ENCODE measurements at places on chromosomes 6 and 20.

- DNase-seq = no peak
These were observed 1.8 kb downstream of the FOXO3 start for GRCh38 chr6:108562503-108562993.

- no peak for DNase-seq
These were observed 6.2 kb downstream of the CSTL1 start for GRCh38 chr20:23445596-23446217.

GRCh38 chr20:51058017-51058416 lies 35.1 kb upstream of the KCNG1 start:
- no peak for DNase-seq

DNA sequence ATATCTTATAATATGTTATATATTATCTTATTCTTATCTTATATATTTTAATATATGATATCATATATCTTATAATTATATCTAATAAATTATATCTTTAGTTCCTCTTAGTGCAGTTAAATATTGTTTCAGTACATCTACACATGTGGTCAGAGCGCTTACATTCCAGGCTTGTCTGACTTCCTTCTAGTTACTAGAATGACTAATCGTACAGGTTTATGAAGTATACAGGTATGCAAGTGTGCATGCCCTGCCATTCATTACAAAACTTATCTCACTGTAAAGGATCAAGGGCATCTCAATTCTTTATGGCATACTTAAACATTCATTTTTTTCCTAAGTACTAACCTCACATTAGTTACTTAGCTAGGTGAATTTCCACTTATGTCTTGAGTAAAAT lies 1278.0 kb upstream of the MAP3K7 start:
- DNase-seq = no peak

DNA sequence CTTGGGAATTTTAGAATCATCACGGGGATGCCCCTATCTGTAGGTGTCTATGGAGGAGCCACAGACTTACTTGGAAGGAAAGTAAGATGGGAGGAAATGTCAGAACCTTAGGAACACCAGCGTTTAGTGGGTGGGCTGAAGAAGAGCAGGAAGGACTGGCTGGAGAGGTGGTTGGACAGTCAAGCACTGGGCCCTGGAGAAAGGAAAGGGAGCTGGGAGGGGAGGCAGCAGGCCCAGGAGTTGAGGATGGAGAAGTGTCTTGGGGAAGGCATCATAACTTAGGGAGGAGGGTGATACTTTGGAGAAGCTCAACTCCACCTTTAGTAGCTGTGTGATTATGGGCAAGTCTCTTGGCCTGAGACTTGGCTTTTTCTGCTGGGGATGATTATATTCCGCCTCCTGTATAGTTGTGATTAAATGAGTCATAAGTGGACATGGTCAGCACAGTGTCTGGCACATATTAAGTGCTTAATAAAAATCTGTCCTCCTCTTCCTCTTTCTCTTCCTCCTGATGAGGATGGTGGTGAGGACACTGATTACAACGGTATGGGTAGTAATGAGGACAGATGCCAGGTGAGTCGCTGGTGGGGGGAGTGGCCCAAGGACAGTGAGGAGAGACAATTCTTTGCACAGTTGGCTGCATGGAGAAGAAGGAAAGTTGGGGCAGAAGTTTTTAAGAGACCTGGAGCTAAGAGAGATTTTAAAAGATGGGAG lies 125.7 kb downstream of the TOX2 start:
- no peak for DNase-seq

- DNase-seq = no peak
These were observed 22.3 kb upstream of the BMP7 start for GRCh38 chr20:57288651-57289277.

DNA sequence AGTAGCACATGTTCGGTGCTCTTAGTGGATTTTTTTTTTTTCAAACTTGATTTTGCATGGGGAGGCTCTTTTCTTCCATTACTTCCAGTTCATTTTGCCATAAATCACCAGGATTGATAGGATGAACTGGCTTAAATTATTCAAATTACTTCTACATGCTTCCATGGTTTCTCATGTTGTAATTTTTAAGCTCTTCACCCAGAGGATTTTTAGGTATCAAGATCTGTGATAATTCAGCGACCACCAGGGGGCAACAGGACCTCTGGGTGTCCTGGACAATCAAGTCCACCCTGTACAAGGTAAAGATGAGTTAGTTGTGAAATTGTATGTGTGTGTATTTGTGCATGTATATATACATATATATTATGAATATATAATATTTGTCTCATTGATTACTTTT lies 4.2 kb upstream of the EPHA7 start:
- no peak for DNase-seq

- DNase-seq = no peak
These were observed 264.4 kb downstream of the COL12A1 start for GRCh38 chr6:74941424-74941823.

DNA sequence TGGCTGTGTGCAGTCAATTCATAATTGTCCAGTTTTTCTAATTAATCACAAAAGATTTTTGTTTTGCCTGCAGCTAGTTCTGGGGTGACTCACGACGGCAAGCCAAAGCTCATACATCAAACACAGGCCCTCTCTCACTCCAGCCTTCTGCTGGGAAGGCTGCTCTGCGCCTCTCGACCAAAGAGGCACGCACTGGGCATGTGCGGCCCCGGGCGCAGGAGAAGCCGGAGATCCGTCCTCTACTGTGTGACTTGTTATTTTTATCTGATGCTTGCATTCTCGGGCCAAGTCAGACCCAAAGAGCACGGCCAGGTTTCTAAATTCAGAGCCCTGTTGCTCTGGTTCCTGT lies 98.5 kb downstream of the TFAP2A start:
- peak; percentile 62 for DNase-seq

- no peak for DNase-seq
These were observed 55.1 kb downstream of the KIF16B start for GRCh38 chr20:16517946-16518783.

DNA sequence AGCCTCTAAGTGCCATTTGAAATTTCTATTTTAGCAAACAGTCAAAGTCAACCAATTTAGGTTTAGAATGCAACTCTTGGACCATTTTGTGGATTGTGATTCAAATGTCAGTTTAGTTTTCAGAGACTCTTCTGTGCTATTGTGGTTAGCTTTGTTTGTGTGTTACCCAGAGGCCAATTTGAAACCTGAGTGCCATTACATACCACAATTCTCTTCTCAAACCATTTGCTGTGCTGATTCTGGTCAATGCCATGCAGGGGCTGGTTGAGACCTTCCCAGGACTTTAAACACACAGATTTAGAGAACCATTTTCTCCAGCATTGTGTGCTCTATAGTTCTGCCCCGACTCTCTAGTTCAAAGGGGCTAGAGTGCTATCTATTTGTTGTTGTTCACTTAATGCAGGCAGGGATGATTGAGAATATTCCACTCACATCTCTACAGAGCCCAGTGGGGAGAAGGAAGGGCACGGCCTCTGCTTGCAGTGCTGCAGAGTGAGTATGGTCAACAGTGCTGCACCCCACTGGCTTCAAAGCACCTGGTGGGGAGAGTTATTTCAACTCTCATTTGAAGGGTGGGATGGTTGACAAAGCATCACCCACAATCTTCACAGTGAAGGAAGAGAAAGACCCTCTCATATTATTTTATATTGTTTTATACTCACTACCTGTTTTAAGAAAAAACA lies 738.2 kb downstream of the COL12A1 start:
- peak; percentile 11 for DNase-seq

DNA sequence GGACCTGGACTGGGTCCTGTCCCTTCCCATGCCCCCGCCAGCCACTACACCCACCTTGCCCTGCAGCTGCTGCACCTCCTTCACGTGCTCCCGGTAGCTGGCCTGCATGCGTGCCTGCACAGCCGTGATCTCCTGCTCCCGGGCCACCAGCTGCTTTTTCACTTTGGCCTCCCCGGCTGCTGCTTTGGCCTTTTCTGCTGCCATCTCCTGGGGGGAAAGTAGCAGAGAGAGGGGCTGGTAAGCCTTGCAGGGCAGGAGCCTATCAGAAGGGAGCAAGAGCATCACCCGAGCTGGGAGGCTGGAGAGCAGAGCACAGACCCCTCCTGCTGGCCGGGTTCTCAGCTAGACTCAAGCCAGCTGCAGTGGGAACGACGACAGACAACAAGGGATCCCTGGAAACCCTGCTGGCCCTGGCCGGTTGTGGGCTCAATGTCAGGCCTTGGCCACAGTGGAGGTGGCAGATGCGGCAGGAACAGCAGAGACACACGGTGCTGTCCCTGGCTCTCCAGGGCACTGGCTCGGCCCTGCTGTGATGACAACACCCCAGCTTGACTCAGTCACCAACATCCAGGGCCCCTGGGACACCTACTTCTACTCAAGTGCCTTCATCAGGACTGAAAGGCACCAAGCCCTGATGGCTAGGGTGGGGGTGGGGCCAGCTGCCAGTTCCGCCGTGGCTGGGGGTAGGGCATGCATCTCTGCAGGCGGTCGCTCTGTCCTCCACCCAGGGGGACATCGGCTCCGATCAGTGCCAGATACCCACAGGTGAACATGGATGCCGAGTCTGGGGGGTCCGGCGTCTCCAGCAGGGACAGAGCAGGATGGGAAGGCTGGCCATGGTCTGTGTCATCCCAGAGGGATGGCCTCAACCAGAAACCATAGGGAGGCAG lies 45.3 kb downstream of the RRBP1 start:
- DNase-seq = no peak

GRCh38 chr20:32056708-32057483 lies 4.9 kb downstream of the HCK start:
- no peak for DNase-seq

DNA sequence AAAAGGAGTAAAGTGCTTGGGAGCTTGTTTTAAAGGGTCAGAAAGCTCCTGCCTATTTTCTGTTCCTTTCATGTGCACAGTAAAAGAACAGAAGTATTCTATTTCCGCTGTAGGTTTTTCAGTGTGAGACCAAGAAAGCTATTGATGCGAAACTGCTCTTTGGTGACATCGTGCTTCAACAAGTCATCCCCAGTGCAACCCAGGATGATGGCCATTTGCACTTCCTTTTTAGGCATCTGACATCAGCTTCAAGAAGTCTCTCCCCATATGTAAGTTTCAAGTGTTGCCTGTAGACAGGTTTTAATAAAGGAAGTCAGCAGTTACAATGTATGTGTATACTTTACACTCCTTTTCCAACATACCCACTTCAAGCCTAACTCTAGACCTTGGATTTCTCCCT lies 131.6 kb downstream of the RFX6 start:
- no peak for DNase-seq

DNA sequence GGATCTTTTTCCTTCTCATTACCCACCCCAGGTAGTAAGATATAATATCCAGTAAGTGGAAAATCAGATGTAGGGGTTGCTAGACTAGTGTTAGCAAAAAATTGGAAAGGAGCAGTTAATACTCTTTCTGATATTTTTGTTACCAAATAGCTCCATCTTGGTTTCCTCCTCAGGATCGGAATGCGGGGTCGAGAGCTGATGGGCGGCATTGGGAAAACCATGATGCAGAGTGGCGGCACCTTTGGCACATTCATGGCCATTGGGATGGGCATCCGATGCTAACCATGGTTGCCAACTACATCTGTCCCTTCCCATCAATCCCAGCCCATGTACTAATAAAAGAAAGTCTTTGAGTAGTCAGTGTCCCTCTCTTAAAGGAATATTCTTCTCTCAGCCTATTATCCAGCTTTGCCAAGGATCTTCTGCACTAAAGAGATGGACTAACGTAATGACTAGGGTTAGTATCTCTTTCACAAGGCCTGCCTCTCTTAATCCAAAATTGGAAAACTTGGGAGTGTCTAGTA lies 1.5 kb downstream of the ROMO1 start:
- no peak for DNase-seq

GRCh38 chr20:18613553-18613952 lies 25.7 kb downstream of the DTD1 start:
- DNase-seq = peak; percentile 14

- DNase-seq = no peak
These were observed 87.6 kb upstream of the COL21A1 start for GRCh38 chr6:56334937-56335336.

- DNase-seq = no peak
These were observed 70.6 kb upstream of the TCF21 start for GRCh38 chr6:133818320-133818719.

DNA sequence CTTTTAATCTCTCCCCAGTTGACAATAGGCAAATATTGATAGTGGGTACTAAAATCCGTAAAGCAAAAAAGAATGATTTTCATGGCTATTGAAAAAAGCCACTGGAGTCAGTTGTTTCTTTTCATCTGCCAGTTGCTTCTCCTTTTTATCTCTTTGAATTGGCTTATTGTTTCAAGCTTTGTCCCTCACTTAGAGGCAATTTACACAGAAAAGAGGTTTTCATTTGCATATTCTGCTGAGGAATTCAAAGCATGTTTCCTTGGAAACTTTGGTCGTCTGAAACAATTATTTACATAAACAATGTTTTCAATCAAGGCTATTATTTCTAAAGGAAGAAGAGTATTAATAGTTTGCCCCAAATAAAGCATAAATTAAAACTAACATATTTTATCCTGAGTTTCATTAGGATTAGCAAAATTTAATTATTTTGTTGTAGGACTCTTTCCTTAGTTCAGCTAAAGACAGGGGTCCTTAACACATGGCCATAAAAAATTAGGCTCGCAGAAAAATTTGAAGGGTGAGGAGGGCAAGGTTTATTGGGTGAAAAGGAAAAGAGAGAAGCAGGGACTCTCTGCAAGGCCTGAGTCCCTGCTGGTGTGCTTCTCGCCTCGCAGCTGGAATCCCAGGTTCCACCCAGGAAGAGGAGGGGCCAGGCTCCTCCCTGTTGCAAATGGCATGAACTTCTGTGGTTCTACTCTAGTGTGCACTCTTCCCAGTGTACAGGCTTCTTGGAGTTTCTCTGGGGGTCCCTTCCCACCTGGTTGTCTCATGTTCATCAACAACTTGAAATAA lies 138.8 kb upstream of the LAMA2 start:
- no peak for DNase-seq

- DNase-seq = no peak
These were observed 21.9 kb downstream of the RIMS1 start for GRCh38 chr6:71908162-71908765.

DNA sequence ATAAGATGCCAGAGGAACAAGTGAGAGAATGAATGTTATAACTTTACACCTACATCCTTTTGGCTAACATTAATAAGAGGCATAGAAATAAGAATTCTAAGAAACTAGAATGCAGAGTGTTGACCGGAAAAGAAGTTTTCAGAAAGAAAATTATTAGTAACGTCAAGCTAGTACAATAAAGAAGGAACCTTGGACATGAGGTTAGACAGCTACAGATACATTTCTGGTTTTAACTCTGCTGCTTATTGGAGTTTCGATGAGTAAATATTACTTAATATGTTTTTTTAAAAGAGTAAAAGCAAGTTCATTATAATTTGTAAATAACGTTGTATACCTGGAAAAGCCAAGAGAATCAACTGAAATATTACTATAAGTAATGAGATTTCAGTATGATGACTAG lies 22.7 kb downstream of the TAB2 start:
- no peak for DNase-seq

GRCh38 chr6:1855890-1856289 lies 246.2 kb downstream of the FOXC1 start:
- no peak for DNase-seq
